ENCODE measurements at places on chromosomes 1 and 21.
A peak's percentile ranks its signal among the peaks of the same experiment; 100 is the strongest.

DNA sequence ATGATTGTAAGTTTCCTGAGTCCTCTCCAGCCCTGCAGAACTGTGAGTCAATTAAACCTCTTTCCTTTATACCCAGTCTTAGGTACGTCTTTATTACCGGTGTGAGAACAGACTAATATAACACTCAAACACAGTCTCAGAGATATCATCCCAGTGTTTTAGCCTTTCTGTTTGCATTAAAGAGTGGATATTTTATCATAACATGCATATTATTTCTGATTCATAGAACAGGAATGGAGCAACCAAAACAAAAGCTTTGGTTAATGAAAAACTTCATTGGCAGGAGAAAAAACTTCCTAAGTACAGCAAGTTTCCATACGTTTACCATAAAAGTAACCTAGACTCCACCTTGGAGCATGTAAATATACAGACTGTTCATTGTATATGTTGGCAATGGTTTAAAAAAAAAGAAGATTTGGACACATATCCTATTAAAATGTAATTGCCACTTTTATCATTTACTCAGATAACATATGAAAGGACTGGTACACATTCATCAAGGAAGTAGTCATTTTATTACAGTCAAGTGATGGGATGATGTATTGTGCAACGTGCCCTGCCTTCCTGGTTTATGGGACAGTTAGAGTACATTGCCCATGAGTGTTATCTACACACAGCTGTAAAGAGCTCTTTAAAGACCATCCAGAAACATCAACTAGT, 144.8 kb downstream of the ETS2 start:
- no peak for DNase-seq

DNA sequence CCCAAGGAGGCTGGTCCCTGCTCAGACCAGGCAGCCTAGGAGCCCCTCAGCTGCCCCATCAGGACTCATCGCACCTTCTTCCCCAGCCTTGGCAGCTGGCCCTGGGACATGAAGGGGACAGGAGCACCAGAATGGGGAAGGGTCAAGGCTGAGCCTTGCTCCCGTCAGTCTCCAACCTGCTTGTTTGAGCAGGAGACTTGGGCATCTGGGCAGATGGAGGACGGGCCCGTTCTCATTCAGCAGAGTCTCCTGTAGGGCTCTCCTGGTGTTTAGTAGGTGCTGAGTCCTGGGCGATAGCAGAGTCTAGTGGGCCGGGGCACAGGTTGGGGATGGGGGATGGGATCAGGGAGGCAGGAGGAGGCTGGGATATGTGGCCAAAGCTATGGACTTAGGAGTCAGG, 47.4 kb upstream of the WNT4 start:
- DNase-seq = no peak

DNA sequence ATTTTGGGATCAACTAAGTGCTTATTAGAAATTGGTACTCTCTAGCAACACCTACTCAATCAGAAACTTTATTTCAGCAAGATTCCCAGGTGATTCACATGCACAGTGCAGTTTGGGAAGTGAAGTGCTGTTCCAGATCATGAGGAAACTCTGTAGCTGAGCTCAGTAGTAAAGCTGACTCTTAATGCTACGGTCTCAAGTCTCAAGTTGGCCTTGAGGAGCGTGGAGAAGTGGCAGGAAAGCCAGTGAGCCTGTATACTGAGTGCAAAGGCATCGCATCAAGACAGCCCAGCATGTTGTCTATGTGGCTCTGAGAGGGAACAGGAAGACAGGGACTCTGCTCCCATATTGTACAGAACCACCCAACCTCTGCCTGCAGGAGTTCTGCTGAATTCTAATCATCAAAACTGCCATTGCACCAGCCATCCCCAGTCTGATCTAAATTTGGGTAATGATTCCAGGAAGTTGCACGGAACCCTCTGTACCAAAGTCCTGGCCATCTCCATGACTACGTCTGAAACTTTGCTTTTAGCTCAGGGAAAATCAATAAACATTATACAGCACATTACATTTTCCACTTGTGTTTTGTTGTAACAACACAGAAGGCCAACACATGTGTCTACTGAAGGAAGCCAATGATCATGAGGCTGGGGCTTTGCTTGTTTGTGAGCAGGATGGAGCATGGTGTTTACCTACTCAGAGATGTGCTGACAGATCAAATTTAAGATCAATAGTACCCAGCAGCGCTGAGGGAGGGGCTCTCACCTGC, 105.1 kb upstream of the TLR5 start:
- no peak for DNase-seq

- peak; percentile 10 for DNase-seq
These were observed 168.5 kb upstream of the RUNX1 start for GRCh38 chr21:35217504-35218060.

GRCh38 chr1:30688920-30689794, 34.2 kb downstream of the MATN1 start:
- DNase-seq = no peak

DNA sequence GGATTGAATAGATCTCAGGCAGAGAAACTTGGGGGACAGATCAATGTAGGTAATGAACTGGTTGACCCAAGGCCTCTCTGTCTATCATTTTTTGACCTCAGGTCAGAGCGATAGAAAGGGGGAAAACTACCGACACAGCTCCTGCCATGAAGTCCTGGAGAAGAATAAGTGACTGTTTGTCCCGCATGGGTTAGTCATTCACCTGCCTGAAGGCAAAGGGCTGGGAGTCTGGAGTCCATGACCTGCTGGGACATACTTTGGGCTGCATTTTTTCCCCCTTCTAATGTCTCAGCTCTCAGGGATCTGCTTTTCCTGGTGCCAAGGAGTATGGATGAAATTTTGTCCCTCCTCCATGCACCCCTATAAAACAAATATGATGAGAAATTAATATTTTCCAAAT, 1.6 kb upstream of the ROR1 start:
- no peak for DNase-seq

DNA sequence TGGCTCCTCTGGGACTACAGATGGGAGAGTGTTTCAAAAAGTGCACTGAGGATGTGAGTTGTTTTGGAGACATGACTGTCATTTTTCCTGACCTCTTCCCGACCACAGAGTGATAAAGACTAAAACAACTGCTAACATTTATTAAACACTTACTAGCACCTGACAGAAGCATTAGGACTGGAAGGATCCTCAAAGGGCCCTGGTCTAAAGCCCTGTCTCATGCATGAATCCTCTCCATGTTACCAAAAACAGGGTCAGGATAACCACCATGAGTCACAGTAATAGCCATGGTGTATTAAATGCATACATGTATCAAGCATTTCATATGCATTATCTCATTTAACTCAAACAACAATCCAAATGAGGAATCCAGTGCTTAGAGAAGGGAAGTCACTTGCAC, 11.5 kb downstream of the CYB5RL start:
- no peak for DNase-seq

- no peak for DNase-seq
These were observed 115.8 kb downstream of the CAPN8 start for GRCh38 chr1:223549740-223550139.

GRCh38 chr1:187680823-187681222, 852.1 kb downstream of the PLA2G4A start:
- DNase-seq = no peak

- DNase-seq = no peak
These were observed 19.2 kb upstream of the COL24A1 start for GRCh38 chr1:86175756-86176155.

DNA sequence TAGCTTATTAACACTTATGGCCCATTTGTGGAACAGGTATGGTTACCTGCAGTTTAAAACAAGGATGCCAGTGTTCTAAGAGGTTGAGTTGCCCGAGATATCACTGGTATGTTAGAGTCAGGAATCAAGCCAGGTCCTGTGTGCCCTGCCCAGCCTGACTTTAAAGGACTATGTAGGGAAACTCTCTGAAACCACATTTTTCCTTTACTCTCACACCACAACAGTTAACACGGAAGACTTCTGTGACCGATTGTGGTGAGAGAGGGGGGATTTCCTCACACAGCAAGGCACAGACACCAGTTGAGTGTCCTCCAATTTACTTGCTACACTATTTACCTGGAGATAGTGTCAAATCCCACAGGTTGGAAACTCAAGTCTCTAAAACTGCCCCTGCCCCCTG, 47.8 kb downstream of the UCK2 start:
- DNase-seq = no peak

DNA sequence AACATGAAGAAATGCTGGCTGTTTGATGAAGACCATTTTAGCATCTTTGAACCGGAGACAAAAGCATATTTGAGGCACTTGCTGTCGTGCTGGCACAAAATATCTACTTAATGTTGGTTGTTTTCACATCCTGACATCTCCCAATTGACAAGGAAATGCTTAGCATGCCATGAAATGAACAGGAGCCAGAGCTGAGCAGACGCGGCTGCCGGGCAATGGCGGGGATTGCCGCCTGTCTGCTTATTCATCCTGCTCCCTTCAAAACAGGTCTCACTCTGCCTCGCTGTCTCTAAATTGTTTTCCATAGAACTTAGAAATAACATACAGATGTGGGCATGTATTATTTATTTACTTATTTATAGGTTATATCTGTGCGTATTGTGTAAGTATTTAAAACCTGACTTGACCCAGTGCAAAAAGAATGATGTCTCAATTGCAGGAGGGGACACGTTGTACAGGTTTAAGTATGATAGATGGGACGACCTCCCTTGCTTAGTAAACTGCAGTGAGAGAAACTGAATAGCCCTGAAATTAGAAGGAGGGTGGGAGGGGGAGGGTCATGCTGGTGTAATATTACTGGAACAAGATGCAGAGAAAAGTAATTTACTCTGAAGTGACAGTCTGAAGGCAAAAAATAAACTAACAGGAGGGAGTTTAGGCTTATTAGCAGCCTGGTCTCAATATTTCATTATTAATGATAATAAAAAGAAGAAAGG, 590.4 kb upstream of the PLXNA2 start:
- DNase-seq = no peak

- peak; percentile 30 for DNase-seq
These were observed 96.0 kb upstream of the DUSP10 start for GRCh38 chr1:221837896-221838295.

DNA sequence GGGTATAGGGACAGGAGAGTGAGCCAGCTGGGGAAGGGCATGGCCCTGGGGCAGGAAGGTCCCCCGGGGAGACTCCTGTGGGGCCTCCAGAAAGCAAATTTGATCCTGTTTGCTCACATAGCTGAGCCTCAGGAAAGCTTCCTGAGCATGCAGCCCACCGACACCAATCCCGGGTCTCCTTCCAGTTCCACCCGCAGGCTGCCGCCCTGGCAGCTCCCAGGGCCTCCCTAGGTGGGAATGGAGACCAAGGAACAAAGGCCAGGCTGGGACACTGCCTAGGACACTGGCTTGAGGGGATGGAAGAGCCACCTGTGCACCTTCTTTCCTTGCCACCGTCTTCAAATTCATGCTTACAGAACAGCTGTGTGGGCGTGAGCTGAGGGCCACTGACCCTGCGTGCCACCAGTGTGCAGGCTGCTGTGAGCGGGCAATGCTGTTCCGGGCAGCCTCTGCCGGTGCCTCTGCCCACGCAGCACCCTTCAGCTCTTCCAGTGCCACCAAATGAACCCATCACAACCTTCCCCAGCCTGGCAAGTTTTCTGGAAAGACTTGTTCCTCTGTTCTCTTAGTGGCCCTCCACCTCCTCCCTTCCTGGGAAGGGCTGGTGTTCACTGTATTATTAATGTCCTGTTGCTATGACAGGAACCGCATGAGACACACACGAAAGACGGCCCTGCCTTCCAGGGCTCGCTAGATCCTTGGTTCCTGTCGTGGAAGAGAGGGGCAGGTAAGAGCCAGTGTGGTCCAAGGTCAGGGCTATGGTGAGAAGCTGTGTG, 53.6 kb downstream of the ACBD3 start:
- no peak for DNase-seq

GRCh38 chr21:16642353-16642752, 870.5 kb upstream of the CXADR start:
- DNase-seq = no peak

DNA sequence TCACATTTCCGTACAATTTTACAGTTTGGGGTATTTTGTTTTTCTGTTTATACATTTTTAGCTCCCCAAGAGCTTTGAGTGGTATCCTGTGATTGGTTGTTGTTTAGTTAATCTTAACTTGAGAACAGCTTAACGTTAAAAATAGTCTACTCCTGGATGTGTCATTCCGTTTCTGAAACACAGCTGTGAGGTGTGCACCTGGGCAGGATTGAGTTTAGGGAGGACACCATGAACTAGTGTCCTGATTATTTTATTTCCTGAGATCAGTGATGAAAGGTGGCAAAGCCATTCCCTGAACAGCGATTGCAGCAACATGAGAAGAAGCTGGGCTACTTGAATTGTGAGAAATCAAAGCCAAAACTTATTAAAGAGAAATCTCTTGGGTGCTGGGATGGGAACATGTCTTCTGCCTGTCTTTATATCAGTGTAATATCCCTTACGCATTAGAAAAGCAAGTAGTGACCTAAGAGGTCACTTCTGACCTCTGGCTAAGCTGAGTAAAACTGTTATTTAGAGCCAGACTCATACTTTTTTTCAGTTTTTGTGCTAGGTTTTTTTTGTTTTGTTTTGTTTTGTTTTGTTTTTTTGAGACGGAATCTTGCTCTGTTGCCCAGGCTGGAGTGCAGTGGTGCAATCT, 43.4 kb downstream of the ZBTB40 start:
- no peak for DNase-seq

GRCh38 chr1:35899941-35900340, 16.9 kb downstream of the AGO1 start:
- no peak for DNase-seq

- DNase-seq = no peak
These were observed 57.1 kb downstream of the SLC27A3 start for GRCh38 chr1:153832293-153832692.

- no peak for DNase-seq
These were observed 178.7 kb downstream of the VAV3 start for GRCh38 chr1:107786203-107786845.

DNA sequence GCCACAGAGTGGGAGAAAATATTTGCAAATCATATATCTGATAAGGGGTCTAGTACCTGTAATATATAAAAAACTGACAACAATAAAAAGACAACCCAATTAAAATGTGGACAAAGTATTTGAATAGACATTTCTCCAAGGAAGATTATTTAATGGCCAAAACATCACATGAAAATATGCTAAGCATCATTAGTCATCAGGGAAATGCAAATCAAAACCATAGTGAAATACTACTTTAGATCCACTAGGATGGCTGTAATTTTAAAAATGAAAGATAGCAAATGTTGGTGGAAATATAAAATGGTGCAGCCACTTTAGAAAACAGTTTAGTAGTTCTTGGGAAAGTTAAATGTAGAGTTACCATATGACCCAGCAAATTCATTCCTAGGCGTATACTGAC, 118.7 kb upstream of the KIF26B start:
- DNase-seq = no peak

DNA sequence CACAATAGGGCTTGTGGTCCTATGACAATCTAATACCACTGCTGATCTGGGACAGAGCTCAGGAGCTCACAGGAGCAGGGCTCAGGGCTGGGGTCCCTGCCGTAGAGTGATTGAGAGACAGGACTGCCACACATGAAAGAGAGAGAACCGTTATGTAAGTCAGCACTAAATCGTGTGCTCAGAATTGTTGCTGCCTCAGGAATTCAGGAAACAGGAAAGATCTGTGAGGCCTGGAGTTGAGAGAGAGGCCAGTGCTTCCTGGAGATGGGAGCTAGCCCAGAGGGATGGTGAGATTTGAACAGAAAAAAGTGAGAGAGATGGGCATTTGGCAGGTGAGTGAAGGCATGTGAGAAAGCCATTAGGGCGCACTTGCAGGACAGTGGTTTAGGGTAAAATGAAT, 17.5 kb upstream of the ACBD6 start:
- DNase-seq = no peak
